Forelimb muscle (tissue), 1 donor: ENCODE measurements at places on chromosomes 6 and 20. TPM values are rescaled to one million over a fixed set of nuclear protein-coding genes. Genes with fewer than 3 reads are reported as not detected.

Gene PRPF6
- polyA plus RNA-seq: 55.3 TPM

Gene HLA-DQA1
- polyA plus RNA-seq: 1.7 TPM

Gene ARFGEF2
- 12.9 TPM for polyA plus RNA-seq

Gene BPIFB4
- 0.29 TPM for polyA plus RNA-seq

Gene DEFB119
- polyA plus RNA-seq: not detected

Gene HLA-DMB
- polyA plus RNA-seq: 4.8 TPM

Gene SLC22A16
- 0.06 TPM for polyA plus RNA-seq

Gene RAE1
- 22.9 TPM for polyA plus RNA-seq

Gene SS18L1
- polyA plus RNA-seq: 17.4 TPM

Gene ARMH2
- not detected for polyA plus RNA-seq

Gene ABHD16B
- not detected for polyA plus RNA-seq

Gene LRRC73
- 0.16 TPM for polyA plus RNA-seq

Gene POLR3F
- 13.7 TPM for polyA plus RNA-seq

Gene FOXS1
- 5.9 TPM for polyA plus RNA-seq

Gene MRAP2
- polyA plus RNA-seq: 26.8 TPM

Gene MKKS
- polyA plus RNA-seq: 19.7 TPM

Gene GABBR1
- polyA plus RNA-seq: 33.1 TPM

Gene BMP7
- polyA plus RNA-seq: 3.4 TPM

Gene TREM1
- 0.14 TPM for polyA plus RNA-seq

Gene SCUBE3
- polyA plus RNA-seq: 0.82 TPM

Gene PHACTR3
- polyA plus RNA-seq: 5.5 TPM
